Fibroblast of upper back skin (primary cell): ENCODE measurements at places on chromosomes 16 and 17.

- DNase-seq = peak; percentile 95
These were observed 58.1 kb downstream of the ZFHX3 start for GRCh38 chr16:72989579-72990551.

GRCh38 chr16:65446427-65446826 is 324.6 kb upstream of the CDH11 start:
- no peak for DNase-seq

- no peak for DNase-seq
These were observed 465.6 kb downstream of the HS3ST4 start for GRCh38 chr16:26157319-26157718.

GRCh38 chr16:3148256-3149192 is 13.7 kb downstream of the ZNF213 start:
- no peak for DNase-seq

DNA sequence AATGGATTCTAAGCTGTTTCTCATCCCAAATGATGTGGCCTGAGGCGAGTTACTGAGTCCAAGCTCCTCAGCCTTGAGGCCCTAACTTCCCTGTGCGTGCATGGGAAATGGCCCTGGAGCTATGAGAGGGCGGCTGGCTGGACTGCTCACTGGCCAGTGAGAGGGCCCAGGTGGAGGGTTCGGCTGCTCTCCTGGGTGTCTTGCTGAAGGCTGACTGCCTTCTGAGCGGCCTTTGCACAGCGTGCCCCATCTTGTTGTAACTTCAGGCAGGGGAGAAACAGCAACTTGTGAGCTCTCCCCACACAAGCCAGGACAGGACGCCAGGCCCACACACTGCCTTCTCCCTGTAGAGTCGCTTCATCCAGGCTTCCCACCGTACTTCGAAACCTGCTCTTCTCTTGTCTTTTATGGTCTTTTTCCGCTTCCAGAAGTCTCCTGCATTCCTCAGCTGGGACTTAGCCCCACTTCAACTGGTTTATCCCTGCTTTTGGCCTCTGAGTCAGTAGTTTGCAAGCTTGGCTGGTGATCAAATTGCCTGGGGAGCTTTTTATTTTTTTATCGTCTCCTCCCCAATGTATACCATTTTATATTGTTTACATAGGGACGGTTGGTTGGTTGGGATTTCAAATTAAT is 13.3 kb downstream of the CDH3 start:
- DNase-seq = peak; percentile 92

DNA sequence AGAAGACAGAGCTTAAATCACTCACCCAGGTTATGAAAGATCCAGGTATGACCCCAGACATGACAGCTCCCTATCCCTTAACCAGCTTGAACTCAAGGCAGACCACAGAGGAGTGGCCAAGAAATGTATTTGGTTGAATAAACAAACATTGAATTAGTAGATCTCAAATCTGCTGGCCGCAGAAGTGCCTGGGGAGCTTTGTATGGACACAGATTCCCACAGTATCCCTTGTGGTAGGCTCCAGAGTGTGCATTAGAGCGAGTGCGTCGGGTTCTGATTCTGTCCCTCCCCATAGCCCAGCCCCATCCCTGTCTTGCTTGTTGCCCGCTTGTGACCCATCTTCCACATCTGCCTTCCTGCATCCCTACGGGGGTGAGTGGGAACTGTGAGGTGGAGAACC is 118.8 kb upstream of the FOXF1 start:
- DNase-seq = no peak

DNA sequence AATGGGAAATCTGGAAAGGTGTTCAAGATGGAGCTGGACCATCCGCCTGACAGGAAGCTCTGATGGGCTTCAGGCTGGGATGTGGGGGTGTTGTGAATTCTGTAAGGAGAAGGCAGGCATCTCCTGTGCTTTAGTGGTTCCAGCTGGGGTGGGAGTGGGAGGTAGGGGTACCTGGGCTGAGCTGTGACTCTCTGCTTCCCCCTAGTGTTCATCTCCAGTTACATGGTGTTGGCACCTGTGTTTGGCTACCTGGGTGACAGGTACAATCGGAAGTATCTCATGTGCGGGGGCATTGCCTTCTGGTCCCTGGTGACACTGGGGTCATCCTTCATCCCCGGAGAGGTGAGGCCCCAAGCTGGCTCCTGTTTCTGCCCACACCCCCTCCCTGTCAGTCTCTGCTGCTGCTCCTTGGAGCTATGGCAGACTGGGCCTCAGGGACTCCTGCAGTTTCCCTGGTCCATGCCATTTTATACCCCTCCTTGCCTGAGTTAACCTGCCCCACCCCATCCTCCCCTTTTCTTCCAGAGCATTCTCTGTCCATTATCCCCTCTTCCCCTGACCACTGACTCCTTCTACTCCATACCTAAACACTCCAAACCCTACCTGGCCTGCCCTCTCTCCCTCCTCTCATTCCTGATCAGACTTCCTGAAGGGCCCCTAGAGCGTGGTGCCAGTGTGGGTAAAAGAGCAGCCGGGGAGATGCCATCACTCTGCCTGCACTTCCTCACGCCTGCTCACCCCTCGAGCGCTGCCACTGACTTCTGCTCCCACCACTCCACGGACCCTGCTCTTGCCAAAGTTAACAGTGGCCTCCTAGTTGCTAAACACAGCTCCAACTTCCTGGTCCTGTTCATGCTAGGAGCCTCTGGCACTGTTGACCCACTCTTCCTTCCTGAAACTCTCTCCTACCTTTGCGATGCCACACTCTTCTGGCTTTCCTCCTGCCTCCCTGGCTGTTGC is 3.4 kb downstream of the SPNS1 start:
- no peak for DNase-seq

- DNase-seq = peak; percentile 18
These were observed 29.4 kb downstream of the C16orf87 start for GRCh38 chr16:46801428-46802049.

- DNase-seq = no peak
These were observed 34.0 kb downstream of the TRARG1 start for GRCh38 chr17:1313270-1314005.

DNA sequence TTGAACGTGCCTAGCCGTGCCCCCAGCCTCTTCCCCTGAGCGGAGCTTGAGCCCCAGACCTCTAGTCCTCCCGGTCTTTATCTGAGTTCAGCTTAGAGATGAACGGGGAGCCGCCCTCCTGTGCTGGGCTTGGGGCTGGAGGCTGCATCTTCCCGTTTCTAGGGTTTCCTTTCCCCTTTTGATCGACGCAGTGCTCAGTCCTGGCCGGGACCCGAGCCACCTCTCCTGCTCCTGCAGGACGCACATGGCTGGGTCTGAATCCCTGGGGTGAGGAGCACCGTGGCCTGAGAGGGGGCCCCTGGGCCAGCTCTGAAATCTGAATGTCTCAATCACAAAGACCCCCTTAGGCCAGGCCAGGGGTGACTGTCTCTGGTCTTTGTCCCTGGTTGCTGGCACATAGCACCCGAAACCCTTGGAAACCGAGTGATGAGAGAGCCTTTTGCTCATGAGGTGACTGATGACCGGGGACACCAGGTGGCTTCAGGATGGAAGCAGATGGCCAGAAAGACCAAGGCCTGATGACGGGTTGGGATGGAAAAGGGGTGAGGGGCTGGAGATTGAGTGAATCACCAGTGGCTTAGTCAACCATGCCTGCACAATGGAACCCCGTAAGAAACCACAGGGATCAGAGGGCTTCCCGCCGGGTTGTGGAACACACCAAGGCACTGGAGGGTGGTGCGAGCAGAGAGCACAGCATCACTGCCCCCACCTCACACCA is 724 bp downstream of the GAA start:
- peak; percentile 31 for DNase-seq

GRCh38 chr17:62780951-62781350 is 27.2 kb downstream of the MARCHF10 start:
- peak; percentile 77 for DNase-seq

DNA sequence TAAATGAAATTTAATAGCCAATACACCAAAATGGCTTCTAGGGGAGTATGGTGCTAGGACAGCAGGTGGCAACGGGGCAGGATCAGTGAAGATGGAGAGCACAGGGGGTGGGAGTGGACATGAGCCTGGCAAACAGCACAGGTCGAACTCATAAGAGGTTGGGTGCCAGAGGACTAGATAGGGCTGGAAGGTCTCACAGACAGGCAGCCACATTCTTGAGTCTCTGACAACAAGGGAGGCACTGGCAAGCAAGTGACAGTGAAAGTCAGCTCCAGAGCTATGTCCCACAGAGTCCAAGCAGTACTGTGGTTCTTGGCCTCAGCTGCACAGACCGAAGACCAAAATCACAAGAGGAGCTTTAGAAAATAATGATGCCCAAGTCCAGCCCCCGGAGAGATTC is 61.2 kb downstream of the USP31 start:
- DNase-seq = no peak

GRCh38 chr17:6701719-6702118 is 11.4 kb downstream of the SLC13A5 start:
- peak; percentile 8 for DNase-seq

DNA sequence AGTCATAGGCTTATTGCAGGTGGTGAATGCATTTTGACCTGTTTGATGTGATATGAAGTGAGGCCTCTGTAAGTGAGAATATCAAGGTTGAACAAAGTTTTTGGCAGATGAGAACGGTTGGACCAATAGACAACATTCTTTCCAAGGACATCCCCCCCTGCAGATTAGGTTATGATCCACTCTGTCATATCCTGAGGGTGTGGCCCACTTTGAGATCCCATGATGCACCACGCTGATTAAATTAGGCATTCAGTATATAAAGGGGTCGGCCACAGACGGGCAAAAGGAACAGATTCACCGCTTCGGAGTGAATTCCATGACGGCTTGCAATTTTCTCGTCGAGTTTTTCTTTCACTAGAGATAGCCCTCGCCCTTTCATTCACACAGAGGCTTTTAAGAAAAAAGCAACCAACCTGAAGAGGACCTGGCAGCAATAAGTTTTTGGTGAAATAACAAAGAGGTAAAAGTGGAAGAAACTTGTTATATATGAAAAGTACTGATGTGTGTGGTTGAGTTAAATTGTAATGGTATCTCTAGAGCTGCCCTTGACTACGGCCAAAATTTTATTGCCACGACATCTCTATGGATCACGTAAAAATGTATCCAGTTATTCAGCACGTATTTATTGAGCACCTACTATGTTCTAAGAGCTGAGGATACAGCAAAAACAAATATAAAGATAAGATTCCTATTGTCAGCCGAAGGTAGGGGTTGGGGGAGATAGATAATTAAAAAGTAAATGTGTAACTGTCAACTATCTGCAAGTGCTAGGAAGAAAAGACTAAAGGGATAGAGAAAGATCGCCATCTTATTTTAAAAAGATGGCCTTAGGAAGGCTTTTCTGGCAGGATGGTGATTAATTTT is 1.7 kb upstream of the RBBP6 start:
- no peak for DNase-seq

DNA sequence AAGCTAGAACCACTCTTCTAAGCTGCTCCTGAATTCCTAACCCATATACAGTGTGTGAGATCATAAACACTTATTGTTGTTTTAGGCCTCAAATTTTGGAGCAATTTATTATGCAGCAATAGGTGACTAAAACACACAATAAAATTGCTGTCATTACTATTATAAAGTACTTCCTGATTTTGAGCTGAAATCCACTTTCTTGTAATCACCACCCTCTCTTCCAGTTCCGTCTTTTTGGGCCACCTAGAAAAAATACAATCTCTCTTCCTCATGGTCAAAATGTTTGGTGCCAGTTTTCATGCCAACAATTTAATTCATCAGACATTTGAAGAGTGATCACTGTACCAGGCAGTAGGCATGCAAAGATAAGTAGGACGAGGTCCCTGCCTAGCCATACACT is 43.3 kb upstream of the NF1 start:
- no peak for DNase-seq

DNA sequence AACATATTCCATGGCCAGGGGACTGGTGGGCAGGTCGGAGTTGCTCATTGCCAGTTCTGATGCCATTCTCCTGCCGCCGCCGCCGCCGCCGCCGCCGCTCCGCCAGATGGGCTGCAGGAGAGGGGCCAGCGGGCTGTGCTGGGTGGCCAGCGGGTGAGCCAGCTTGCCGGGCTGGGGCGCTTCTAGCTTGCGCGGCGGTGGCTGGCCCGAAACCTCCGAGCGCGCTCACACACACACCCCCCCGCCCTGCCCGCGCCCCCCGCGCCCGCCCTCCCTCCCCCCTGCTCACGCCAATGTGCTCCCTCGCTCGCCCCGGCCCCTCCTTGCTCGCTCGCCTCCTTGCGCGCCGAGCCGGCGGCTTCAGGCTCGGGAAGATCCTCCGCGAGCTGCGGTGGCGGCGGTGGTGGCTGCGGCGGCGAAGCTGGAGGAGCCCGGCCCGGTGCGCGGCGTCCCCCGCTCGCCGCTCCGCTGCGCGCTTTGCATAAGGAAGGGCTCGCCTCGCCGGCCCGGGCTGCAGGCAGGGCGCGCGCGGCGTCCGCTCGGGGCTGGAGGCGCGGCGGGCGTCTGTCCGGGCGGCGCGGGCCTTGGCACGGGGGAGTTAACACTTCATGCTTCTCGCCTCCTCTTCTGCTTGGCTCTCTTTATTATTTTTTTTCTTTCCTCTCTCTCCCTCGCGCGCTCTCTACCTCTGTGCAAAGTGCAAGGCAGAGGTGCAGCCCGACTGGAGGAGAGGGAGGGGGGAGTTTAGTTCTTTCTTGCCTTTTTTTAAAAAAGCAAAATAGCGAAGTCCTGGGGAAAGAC is 500 bp downstream of the MAF start:
- DNase-seq = peak; percentile 25

DNA sequence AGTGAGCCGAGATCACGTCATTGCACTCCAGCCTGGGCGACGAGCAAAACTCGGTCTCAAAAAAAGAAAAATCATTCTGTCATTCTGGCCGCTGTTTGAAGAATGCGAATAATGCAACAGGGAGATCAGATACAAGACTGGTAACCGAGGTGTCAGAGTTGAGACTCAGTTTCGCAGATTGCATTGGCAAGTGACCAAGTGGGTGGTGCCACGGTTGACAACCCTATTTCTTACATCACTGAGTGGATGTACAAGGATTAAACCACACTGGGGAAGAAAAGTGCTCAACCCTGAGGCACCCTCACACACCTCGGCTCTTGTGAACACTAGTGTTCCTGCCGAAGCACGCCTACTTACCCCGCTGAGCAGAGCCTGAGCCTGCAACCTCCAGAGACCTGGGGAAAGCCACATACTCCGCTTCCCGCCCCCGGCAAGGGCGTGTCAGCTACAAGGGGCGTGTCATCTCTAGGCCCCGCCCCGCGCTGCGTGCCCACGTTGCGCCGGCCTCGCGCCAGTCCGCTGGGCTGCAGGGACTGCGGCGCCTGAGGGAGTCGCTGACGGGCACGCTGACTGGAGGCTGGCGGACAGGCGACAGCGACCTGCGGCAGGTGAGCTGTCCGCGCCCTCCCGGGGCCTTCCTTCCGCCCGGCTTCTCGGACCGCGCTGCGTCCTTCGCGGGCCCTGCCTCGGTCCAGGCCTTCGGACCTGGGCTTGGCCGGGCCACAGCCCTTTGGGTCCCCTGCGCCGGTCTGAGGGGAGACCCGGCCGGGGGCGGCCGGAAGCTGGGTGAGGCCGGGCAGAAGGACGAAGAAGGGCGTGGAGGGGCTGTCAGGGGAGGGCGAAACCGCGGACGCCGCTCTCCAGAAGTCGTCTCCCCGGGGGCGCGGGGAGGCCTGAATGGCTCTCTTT is at the start of gene HMOX2:
Gene HMOX2, plus strand, starts transcription at position 519 of the 909 bp plus-strand sequence. CDS start 29,127 bp downstream, outside the sequence.
- DNase-seq = peak; percentile 90
